Thoracic aorta endothelial cell (primary cell): ENCODE measurements at places on chromosomes 16 and 17. TPM values are rescaled to one million over a fixed set of nuclear protein-coding genes. Genes with fewer than 3 reads are reported as not detected.

The NLRC3 gene
- 1.9 and 2.7 TPM in 2 replicates for total RNA-seq

The CA7 gene
- not detected in 2 replicates for total RNA-seq

The ST6GALNAC2 gene
- total RNA-seq = 0.22 and 0.27 TPM in 2 replicates

The LYRM9 gene
- 2.8 TPM in 2 replicates for total RNA-seq

The DNAAF8 gene
- total RNA-seq = 0.14 and 0.93 TPM in 2 replicates

The OTOA gene
- 0.07 TPM in 1 of 2 replicates, not detected in the other for total RNA-seq

The GPR142 gene
- not detected in 2 replicates for total RNA-seq

The METTL26 gene
- 87.8 and 119 TPM in 2 replicates for total RNA-seq

The NRN1L gene
- total RNA-seq = 0.66 TPM in 1 of 2 replicates, not detected in the other

The NECAB2 gene
- total RNA-seq = 0.07 and 0.13 TPM in 2 replicates

The CDH13 gene
- total RNA-seq = 59.2 and 142 TPM in 2 replicates

The HS3ST2 gene
- not detected in 2 replicates for total RNA-seq

The GPRC5C gene
- total RNA-seq = not detected in 2 replicates

The DLX4 gene
- total RNA-seq = not detected in 2 replicates

The RNPS1 gene
- 138 and 175 TPM in 2 replicates for total RNA-seq

The TBC1D3I gene
- total RNA-seq = 0.14 and 1.1 TPM in 2 replicates

The SLC2A4 gene
- total RNA-seq = under 0.01 and 0.14 TPM in 2 replicates

The RAD51D gene
- total RNA-seq = 14.0 and 15.3 TPM in 2 replicates

The GFAP gene
- total RNA-seq = 0.14 and 0.27 TPM in 2 replicates

The ASGR2 gene
- not detected in 2 replicates for total RNA-seq

The COG7 gene
- 16.2 and 17.6 TPM in 2 replicates for total RNA-seq

The PKD1 gene
- 56.4 and 62.8 TPM in 2 replicates for total RNA-seq

The DLX3 gene
- not detected in 2 replicates for total RNA-seq

The TBC1D3B gene
- total RNA-seq = 0.93 and 1.1 TPM in 2 replicates

The KIF18B gene
- total RNA-seq = 12.0 and 22.3 TPM in 2 replicates

The PIRT gene
- not detected in 2 replicates for total RNA-seq

The TCAP gene
- 0.13 and 0.36 TPM in 2 replicates for total RNA-seq

The IRX5 gene
- total RNA-seq = 0.22 and 0.93 TPM in 2 replicates

The KRTAP2-1 gene
- not detected in 2 replicates for total RNA-seq

The HCRT gene
- total RNA-seq = not detected in 2 replicates

The WNT9B gene
- total RNA-seq = not detected in 2 replicates

The ZCCHC14 gene
- total RNA-seq = 13.8 and 15.9 TPM in 2 replicates

The LSM12 gene
- 68.9 and 82.3 TPM in 2 replicates for total RNA-seq

The NPIPA2 gene
- 0.36 and 0.40 TPM in 2 replicates for total RNA-seq

The CCL4 gene
- not detected in 2 replicates for total RNA-seq

The PDIA2 gene
- 0.29 and 0.66 TPM in 2 replicates for total RNA-seq

The RRAD gene
- total RNA-seq = 0.14 and 0.27 TPM in 2 replicates

The KRTAP2-2 gene
- not detected in 2 replicates for total RNA-seq

The KIF2B gene
- total RNA-seq = not detected in 2 replicates

The HSPB9 gene
- not detected in 2 replicates for total RNA-seq
